ENCODE measurements at places on chromosomes 2 and 18.

DNA sequence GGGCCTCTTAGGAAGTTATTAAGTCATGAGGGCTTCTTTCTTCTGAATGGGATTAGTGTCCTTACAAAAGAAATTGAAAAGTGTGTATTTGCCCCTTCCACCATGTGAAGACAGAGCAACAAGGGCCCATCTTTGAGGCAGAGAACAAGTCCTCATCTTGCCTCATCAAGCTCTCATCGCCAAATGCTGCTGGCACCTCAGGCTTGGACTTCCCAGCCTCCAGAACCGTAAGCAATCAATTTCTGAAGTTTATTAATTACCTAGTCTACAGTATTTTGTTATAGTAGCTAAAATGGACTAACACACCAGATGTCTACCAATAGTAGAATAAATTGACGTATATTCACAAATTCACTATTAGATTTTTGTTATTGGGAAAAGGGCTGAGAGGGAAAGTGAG lies 74.6 kb downstream of the CCDC148 start:
- DNase-seq = no peak
- H3K4me1 ChIP-seq = no peaks in the 10 kb centered on the region
- peaks cover 17% of the 10 kb centered on the region for H3K27me3 ChIP-seq
- no peak overlapping the region for H3K27ac ChIP-seq

DNA sequence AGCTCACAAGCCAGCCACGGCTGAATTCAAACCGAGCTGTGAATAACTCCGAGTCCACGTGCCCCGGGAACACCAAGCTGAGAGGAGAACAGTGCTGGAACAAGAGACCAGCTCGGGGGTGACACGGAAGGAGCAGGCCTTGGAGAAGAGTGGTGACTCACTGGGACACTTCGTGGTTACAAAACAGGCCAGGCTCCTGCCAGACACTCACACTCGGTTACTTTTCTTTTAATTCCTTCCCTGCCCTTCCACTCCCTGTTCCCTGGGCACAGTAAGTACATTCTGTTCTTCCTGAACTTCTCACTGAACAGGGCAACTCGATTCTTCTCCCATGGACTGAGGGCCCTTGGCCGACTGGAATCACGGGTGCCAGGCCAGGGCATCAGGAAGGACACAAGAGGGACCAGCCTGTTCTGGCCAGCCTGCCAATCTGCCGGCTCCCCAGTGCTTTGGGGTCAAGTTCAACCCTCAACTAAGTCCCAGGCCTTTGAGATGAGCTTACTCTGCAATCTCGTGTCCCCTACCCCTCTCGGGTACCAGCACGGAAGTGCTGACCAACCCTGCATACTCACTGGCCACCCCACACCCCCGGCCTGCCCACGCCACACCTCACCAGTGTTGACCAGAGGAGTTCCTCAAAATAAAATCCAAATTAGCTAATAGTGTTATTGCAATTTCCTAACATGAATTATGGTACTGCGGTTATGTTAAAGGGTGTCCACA lies 87.5 kb downstream of the TFCP2L1 start:
- no peaks in the 10 kb centered on the region for H3K27me3 ChIP-seq
- H3K4me3 ChIP-seq = no peak overlapping the region
- DNase-seq = no peak
- no peaks in the 10 kb centered on the region for H3K36me3 ChIP-seq
- H3K4me1 ChIP-seq = no peaks in the 10 kb centered on the region
- H3K27ac ChIP-seq = no peak overlapping the region

- H3K36me3 ChIP-seq = peaks cover 12% of the 10 kb centered on the region
- DNase-seq = peak; percentile 86
These were observed 543 bp downstream of the HADHB start for GRCh38 chr2:26245231-26245732.

DNA sequence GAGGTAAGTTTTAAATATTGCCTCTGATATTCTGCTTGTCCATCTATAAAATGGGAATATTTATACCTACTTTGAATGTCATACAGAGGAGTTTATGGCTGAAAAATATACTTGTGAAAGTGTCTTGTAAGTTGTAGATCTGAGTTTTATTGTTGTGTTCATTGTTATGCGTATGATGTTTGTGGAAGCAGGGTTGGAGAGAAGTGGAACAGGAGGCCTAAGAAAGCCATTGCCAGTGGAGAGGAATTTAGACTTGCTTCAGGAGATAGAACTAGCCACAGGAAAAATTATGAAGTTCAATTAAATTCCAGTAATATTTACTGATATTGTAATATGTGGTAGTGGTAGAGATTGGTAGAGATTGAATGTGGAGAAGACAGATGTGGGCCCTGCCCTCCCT lies 491.9 kb upstream of the FANCL start:
- no peak overlapping the region for H3K4me3 ChIP-seq
- DNase-seq = no peak

DNA sequence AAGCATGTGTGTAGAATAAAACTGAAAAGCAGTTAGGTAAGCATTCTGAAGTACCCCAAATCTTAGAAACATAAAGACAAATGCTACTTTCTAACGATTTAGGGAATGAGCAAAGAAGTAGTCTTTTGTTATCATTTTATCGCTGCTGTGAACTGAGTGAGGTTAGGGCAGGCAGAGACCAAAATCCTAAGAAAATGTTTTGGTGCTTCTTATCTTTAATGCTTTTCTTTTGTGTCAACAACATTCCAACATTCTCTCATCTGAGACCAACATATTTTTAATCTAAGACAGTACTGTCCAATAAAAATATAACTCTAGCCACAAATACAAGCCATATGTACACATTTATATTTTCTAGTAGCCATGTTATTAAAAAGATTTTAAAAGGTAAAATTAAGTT lies 789.4 kb upstream of the PIK3C3 start:
- no peak overlapping the region for H3K4me3 ChIP-seq
- no peak overlapping the region for H3K27ac ChIP-seq
- DNase-seq = no peak
- H3K36me3 ChIP-seq = no peaks in the 10 kb centered on the region

DNA sequence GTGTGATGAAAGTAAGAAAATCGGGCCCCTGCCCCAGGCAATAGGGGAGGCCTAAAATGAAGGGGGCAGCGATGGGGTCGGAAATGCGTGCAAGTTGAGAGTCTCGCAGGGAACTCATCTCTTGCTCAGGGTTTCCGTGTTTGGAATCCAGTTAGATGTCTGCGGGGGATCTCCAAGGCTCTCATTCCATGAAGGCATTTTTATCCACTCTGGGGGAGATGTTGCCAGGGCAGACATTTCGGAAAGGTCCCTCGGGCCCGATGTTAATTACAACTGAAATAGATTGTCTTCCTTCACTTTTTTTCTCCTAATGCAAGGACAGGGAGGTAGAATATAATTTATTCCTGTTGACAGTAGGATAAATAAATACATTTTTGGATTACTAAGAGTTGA lies 12.8 kb upstream of the SKOR2 start:
- no peaks in the 10 kb centered on the region for H3K36me3 ChIP-seq
- H3K27me3 ChIP-seq = peaks cover 58% of the 10 kb centered on the region
- no peaks in the 10 kb centered on the region for H3K4me1 ChIP-seq
- H3K4me3 ChIP-seq = no peak overlapping the region
- DNase-seq = no peak

DNA sequence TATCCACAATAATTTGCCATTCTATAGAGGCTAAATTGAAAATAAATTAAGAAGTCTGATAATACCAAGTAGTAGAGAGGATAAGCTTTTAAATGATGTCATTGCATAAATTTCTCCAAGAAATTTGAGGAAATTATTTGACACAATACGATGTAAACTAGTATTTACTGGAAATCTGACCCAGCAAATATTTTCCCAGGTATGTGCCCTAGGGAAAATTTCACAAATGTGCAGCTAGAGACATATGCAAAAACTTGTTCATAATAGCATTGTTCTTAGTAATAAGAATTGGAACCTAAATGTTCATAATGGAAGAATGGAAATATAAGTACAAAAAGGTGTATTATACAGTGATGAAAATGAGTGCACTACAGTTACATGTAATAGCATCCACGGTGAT lies 888.8 kb upstream of the SOX11 start:
- H3K36me3 ChIP-seq = no peaks in the 10 kb centered on the region
- no peak for DNase-seq
- H3K4me1 ChIP-seq = no peaks in the 10 kb centered on the region

GRCh38 chr2:217288472-217289063 lies 428.7 kb upstream of the TNP1 start:
- no peak overlapping the region for H3K27ac ChIP-seq
- DNase-seq = no peak
- no peaks in the 10 kb centered on the region for H3K4me1 ChIP-seq

GRCh38 chr2:112256654-112257053 lies 1.8 kb upstream of the ZC3H8 start:
- no peak overlapping the region for H3K27ac ChIP-seq
- DNase-seq = no peak
- no peak overlapping the region for H3K4me3 ChIP-seq

Measured in activated CD8-positive, alpha-beta T cell treated with anti-CD3 and anti-CD28 coated beads for 36 hours (primary cell).